Activated CD8-positive, alpha-beta T cell treated with anti-CD3 and anti-CD28 coated beads, Interleukin-2, amount 10 ng/mL, durations not matched to agents 7 days and 5 days (primary cell): ENCODE measurements at places on chromosomes 1 and 21. TPM values are rescaled to one million over a fixed set of nuclear protein-coding genes. Genes with fewer than 3 reads are reported as not detected.

GRCh38 chr1:30686236-30686935, 37.0 kb downstream of the MATN1 start:
- no peaks in the 10 kb centered on the region for H3K4me1 ChIP-seq
- no peaks in the 10 kb centered on the region for H3K36me3 ChIP-seq
- DNase-seq, result no peak

DNA sequence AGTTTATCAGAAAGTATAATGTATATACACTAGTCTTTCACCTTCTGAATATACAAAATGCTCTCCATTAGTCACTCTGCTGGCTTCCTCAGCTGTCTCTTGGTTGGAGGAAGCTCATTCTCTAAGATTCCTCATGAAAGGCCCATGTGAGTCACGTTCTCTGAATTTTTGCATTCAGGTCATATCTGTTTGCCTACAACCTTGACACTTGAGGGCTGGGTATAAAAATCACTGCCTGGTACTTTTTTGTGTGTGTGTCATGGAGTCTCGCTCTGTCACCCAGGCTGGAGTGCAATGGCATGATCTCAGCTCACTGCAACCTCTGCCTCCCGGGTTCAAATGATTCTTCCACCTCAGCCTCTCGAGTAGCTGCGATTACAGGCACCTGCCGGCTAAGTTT, 2.8 kb upstream of the GALNT2 start:
- H3K36me3 ChIP-seq, result peaks cover 2% of the 10 kb centered on the region
- DNase-seq, result no peak
- no peak overlapping the region for H3K4me3 ChIP-seq
- no peak overlapping the region for H3K27ac ChIP-seq
- peaks cover 22% of the 10 kb centered on the region for H3K4me1 ChIP-seq
- peaks cover 24% of the 10 kb centered on the region for H3K27me3 ChIP-seq

GRCh38 chr1:160210561-160210960, 5.4 kb downstream of the PEA15 start:
- H3K27ac ChIP-seq, result no peak overlapping the region
- no peaks in the 10 kb centered on the region for H3K27me3 ChIP-seq
- H3K4me3 ChIP-seq, result no peak overlapping the region
- peaks cover 23% of the 10 kb centered on the region for H3K36me3 ChIP-seq
- no peak for DNase-seq

GRCh38 chr1:65147424-65148177, 402 bp upstream of the AK4 start:
- peaks cover 33% of the 10 kb centered on the region for H3K4me1 ChIP-seq
- DNase-seq, result peak; percentile 79
- peaks cover 13% of the 10 kb centered on the region for H3K27me3 ChIP-seq
- H3K4me3 ChIP-seq, result peak overlapping the region; percentile 79

The ILF2 gene
- 211 TPM for total RNA-seq

The DONSON gene
- 44.1 TPM for total RNA-seq

DNA sequence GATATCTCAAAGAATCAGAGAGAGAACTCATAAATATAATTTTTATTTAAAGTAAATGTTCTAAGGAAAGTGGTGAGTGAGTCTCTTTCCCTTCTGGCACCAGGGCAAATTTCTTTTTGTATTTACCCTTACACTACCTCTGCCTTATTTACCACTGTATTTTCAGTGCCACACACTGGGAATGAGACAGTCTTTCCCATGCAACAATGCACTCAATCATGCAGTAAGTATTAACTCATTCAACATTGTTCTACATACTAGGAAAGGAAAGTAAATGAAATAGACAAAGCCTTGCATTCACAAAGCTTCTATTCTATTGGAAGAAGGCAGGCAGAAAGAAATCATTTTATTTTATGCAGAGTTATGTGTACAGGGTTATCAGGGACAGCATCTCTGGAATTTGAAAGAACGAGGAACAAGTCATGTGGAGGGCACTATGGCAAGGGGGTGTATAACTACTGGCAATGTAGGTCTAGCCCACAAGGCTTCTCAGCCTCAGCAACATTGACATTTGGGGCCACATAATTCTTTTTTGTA, 129.8 kb upstream of the PRDX6 start:
- no peak for DNase-seq
- peaks cover 4% of the 10 kb centered on the region for H3K36me3 ChIP-seq
- H3K27ac ChIP-seq, result no peak overlapping the region
- H3K4me3 ChIP-seq, result no peak overlapping the region
- no peaks in the 10 kb centered on the region for H3K27me3 ChIP-seq

- DNase-seq, result peak; percentile 70
- peaks cover 48% of the 10 kb centered on the region for H3K4me1 ChIP-seq
- peak overlapping the region; percentile 73 for H3K27ac ChIP-seq
- no peak overlapping the region for H3K4me3 ChIP-seq
These were observed 32.5 kb downstream of the XKR8 start for GRCh38 chr1:27992276-27992675.

The PADI6 gene
- total RNA-seq, result not detected
